ENCODE measurements at places on chromosomes 7 and 10.

DNA sequence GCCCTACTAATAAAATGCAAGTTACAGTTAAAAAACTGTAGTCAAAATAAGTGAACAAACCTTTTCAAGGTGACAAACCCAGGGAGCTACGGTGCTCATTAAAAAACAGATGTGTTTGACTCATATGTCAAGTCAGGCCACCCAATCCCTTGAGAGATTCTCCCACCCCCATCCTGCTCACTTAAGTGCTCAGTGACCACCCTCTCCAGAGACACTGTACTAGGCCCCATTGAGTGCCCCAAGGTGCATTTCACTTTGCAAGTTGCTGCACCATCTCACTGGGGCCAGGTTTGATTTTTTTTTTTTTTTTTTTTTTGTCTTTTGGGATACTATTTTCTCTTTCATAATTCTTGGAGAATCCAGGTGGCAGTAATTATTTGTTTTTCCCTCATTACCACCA is 1.9 kb downstream of the ERV3-1 start:
- DNase-seq, result no peak

DNA sequence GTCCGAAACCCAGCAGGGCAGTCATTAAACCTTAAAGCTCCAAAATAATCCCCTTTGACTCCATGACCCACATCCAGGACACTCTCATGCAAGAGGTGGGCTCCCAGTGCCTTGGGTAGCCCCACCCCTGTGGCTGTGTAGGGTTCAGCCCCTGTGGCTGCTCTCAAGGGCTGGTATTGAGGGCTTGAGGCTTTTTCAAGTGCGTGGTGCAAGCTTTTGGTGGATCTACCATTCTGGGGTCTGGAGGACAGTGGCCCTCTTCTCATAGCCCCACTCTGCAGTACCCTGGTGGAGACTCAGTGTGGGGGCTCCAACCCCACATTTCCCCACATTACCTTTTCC is 50.5 kb downstream of the RSBN1L start:
- DNase-seq, result no peak

DNA sequence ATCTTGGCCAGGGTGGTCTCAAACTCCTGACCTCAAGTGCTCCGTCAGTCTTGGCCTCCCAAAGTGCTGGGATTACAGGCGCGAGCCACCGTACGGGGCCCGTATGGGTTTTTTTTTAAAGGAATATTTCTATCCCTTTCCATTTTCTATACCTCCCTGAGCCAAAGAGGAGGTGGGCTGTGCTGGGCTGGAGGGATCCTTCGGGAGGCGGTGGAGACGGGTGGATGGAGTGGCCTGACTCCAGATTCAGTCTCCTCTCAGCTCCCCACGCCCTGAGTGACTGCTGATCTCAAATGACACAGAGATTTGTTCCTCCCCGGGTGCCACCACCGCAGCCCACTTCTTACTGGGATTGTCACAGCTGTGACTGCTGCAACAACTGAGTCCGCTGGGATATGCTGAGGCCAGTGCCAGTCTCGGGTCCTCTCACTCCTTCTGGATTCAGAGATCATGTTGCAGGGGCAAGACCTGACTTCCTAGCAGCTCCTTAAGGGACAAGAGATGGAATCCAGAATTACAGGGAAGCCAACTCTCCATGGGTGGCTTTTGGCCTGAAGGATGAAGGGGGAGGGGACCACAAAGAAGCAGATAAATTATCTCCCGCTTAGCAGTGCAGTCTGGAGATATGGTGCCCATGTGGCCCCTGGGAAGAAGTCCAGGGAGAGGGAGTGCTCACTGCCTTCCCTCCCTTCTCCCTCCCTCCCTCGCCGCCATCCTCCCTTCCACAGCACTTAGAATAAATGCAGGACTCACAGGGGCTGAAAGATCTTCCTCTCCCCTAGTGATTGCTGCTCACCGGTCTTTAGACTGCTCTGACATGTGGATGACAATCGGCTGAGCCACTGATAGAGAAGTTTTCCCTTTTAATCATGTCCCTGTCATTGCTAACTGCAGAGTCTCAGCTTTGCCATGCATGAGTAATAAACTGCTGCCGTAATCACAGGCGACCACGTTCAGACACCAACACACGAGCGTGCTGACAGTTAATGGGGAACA is 14.3 kb downstream of the GALNT17 start:
- no peak for DNase-seq

DNA sequence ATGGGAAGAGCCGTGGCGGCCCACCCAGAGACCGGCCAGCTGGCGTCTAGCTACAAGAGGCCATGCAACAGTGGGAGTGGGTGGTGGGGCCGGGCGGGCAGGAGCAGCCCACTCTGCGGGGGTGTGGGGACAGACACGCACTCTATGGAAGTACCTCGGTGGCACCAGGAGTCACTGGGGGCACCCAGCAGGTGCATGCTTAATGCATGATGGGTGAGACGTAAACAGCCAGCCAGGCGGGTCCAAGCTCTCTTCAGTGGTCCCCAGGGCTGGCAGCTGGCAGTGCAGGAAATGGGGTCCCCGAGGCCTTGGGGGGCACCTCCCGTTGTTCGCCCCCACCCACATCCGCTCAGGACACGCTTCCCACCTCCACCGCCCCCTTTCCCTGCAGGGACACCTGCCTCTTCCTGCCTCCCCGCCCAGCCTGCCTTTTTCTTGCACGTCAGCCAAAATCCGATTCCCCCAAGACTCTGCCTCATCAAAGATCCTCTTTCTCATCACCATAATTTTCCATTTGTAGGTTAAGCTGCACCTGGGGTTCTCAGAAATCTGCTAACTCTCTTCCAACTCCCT is 22.6 kb upstream of the PSMG3 start:
- no peak for DNase-seq

GRCh38 chr10:51074238-51075028 is at the start of gene PRKG1:
TSS of gene PRKG1 (plus strand) at chr10:51074487.
- no peak for DNase-seq

DNA sequence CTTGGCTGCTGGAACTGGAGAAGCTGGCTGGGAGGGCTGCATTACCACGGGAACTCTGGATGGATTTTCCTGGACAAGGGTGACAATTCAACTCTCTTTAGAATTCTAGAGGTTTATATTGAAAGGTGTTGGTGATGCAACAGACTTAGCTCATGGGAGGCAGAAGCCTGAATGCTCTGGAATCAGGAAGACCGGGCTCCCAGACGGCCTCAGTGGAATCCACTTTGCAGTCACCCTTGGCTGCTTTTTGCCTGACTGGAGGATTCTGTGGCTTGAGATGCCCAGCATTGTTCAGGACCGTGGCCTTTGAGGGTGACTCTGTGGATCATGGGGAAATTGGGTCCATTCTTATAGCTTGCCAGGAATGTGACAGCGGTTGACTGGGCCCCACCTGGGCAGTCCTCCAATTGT is 32.3 kb downstream of the PYROXD2 start:
- no peak for DNase-seq

- DNase-seq, result no peak
Measured at GRCh38 chr7:43593010-43593409, 10.1 kb downstream of the STK17A start.

DNA sequence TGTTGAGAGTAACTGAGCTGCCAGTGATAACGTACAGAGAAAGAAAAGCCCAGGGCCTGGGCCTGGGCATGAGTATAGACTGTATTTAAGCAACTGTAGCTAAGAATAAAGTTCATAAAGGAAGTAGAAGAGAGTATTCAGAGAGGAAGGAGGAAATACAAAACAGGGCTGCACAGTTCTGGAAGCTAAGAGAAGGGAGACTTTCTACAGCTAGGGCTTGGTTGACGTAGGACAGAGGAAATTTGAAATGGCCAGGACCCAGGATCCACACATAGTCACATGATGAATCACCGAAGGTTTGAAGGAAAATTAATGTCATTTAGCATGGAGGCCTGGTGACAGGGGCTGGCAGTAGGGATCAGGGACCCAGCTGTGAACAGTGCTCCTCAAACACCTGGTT is 66.7 kb downstream of the ARL4A start:
- no peak for DNase-seq

- no peak for DNase-seq
Measured at GRCh38 chr7:131027287-131027773, 293.3 kb upstream of the KLF14 start.

- DNase-seq, result no peak
Measured at GRCh38 chr10:84765656-84766055, 437.3 kb downstream of the CCSER2 start.

DNA sequence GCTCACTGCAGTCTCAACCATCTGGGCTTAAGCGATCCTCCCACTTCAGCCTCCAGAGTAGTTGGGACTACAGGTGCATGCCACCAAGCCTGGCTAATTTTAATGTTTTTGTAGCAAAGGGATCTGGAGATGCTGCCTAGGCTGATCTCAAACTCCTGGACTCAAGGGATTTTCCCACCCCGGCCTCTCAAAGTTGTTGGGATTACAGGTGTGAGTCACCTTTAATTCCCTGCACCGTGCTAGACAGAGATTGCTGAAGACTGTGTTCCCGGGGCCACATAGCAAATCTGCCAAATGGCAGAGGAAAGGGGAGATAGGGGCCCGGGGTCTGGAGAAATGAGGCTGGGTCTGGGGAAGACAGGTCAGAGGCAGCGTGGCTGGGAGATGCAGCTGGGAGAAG is 20.6 kb upstream of the PSMG3 start:
- DNase-seq, result no peak

GRCh38 chr7:87234949-87235348 is 15.4 kb upstream of the TMEM243 start:
- no peak for DNase-seq

- no peak for DNase-seq
Measured at GRCh38 chr7:22651036-22651435, 76.0 kb upstream of the IL6 start.

DNA sequence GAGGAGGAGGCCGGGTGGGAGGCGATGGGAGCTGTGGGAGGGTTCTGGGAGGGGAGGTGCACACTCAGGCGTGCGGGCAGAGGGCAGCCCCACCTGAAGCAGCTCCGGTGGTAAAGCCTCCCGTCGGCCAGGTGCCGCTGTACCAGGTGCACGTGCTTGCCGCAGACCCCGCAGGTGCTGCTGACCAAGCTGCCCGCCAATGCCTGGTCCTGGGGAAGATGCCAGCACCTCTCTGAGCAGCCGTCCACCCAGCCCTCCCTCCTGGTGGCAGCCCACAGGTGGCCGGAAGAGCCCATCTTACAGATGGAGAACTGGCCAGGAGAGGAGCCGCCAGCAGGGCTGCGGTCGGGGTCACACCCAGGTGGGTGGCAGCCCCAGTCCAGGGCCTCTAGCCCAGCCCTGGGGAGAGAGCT is 12.6 kb downstream of the MICALL2 start:
- DNase-seq, result no peak

- no peak for DNase-seq
Measured at GRCh38 chr7:28767356-28767755, 190.8 kb downstream of the TRIL start.

DNA sequence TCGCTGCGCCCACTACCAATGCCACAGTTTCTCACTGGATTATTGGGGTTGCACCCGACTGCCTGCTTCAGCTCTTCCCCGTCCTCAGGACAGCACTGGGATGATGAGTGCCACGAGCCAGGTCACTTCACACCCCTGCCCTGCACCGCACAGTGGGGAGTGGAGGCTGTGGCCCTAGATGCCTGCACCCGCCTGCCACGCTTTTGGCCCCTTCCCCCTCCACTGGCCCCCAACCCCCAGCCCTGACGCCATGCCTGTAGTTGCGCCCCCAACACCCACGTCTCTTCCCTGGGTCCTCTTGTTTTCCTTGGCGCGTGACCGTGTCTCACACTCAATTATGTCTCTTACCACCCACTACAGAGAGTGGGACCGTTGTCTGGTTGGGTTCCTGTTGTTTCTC is 134.3 kb downstream of the VIPR2 start:
- no peak for DNase-seq

GRCh38 chr10:58044072-58044471 is 223.6 kb downstream of the IPMK start:
- DNase-seq, result no peak

GRCh38 chr10:1461016-1461415 is 276.3 kb downstream of the ADARB2 start:
- DNase-seq, result no peak

- DNase-seq, result no peak
Measured at GRCh38 chr7:87380905-87381304, 35.4 kb downstream of the CROT start.

DNA sequence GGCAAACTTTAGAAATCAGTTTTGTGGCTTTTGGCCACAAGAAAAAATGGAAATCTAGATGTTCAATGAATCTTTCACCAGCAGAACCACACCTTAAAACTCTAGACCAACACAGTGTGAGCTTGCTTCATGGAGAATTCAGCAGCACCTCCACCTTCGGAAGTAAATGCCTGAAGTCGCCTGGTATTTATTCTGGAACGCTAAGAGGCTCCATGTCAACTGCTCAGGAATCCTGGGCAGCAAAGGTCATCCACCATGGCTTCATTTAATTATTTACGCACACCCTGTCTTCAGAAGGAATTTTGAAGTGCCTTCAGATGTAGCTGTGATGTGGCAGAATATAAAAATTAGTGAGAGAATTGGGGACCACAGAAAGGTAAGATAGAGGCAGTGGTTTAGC is 167.7 kb downstream of the GFRA1 start:
- no peak for DNase-seq

- no peak for DNase-seq
Measured at GRCh38 chr10:35827783-35828182, 185.7 kb upstream of the FZD8 start.

GRCh38 chr10:116848032-116848943 is 1.0 kb upstream of the ENO4 start:
- no peak for DNase-seq

DNA sequence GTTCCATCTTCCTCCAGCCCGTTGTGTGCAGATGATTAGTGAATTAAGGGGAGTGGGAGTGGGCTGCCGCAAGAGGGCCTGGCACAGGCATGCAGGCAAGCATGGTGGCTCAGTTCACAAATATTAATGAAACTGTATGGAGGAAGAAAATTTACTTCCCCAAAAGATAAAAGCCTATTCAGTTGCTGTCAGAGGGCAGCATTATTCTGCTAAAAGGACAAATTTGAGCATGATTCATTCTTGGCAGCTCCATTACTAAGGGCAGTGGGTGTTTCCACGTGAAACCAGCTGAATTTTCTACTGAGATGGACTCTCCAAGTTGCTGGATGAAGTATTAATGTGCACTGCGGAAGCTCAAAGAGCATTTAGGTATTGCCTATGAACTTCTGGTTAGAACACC is 90.9 kb upstream of the WDR11 start:
- no peak for DNase-seq

- DNase-seq, result no peak
Measured at GRCh38 chr7:18803923-18804322, 308.4 kb downstream of the HDAC9 start.

GRCh38 chr10:72328045-72328828 is 26.5 kb downstream of the DNAJB12 start:
- peak; percentile 2 for DNase-seq

GRCh38 chr7:43557831-43558495 is 24.9 kb upstream of the STK17A start:
- DNase-seq, result no peak
